ENCODE measurements at places on chromosomes 7 and 10.

DNA sequence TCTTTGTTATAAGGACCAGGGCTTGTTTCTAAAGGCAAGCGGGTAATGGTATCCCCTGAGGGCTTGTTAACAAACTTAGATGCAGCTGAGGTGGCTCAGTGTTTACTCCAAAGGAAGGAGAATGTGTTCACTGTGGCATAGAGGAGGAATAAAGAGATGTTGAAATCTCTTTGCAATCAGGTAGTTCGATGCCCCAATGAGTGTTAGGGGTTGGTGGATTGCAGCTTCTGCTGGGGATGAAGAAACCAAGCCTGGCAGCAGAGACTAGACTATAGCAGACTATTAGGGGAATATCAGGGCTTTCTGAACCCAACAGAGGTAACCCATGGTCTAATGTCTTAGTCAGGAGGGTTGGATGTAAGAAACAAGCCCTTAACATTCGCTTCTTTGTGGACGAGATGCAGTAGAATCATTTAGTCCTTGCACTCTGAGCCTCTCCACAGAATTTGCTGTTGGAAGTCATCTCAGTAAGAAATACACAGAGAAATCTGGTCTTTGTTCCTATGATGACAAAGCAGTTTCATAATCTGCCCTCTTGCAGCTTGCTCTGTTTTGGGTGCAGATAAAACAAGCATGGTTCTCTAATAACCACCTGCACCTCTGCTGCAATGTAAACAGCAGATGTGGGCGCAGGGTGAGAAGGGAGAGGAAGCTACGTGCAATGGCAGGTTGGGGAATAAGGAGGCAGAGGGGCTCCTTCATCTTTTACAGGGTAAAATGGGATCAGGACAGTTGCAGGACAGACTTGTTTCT is 108.6 kb downstream of the NRF1 start:
- DNase-seq: no peak

GRCh38 chr7:69412331-69413146 is 185.7 kb upstream of the AUTS2 start:
- DNase-seq: no peak

DNA sequence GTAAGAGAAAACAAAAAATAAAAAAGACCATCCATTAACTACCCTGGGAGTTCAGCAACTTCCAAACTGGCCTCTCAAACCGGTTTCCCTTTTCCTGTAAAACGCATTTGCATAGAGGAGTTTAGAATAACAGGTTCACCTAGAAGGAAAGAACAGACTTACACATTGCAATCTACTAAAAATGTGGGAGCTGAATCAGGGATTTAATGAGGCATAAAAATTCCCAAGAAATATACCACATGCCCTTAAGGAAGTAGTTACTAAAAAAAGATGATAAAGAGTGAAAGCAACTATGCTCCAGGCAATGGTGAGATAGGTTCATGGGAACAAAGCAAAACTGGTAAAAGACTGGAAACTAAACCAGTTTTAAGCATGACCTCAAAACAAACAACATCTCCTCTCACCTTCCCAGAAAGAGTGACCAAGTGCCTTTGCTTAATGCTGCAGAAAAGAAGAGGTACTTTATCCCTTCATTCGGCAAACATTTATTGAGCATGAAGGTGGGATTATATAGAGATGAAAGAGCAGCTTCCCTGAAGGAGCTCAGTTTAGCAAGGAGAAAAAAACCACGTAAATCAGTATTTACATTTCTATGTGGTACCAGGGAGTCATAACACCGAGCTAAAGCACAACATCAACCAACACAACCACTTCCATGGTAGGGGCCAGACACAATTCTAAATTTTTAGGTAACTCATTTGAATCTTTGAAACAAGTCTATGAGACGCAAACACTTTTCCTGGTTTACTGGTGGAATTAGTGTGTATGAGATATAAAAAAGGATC is 152.8 kb downstream of the SGMS1 start:
- DNase-seq: peak; percentile 80

GRCh38 chr10:86111902-86112545 is 254.6 kb downstream of the GRID1 start:
- no peak for DNase-seq

GRCh38 chr7:74092321-74092963 is 8.8 kb downstream of the LIMK1 start:
- DNase-seq: no peak

DNA sequence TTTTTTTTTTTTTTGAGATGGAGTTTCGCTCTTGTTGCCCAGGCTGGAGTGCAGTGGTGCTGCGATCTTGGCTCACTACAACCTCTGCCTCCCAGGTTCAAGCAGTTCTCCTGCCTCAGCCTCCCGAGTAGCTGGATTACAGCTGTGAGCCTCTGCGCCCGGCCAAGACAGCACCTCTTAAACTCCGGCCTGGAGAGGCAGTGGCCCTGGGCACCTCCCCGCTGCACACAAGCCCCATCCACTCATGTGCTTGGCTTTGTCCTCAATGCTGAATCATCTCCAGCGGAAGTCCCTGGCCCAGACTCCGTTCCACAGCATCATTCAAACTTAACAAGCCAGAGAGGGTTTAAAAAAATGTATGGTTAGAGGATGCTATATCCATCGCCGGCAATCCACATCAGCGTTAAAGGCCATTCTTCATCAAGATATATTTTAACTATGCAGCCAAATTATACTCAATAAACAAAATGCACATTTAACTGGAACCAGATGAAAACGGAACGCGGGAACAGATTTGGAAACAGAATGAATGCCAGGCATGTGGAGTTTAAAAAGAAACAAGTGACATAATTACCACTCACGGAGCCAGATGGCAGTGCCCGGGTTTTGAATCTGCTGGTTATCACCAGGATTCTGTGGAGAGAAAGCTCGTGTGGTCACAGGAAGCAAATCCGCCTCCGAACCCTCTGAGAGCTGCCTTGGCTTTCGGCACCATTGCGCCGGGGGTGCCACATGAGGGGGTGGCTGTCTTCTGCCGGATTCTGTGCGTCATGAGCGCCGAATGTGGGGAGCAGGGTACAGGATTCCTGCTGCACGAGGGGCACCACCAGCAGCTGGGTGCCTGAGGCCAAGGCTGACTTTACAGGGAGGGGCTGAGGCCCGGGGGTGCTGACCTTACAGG is 45.6 kb upstream of the CFAP46 start:
- DNase-seq: no peak

GRCh38 chr10:74433993-74434392 is 283.0 kb downstream of the ADK start:
- DNase-seq: no peak

- DNase-seq: no peak
Measured at GRCh38 chr7:30852308-30852684, 59.4 kb upstream of the AQP1 start.

- no peak for DNase-seq
Measured at GRCh38 chr7:158956805-158957509, 100.6 kb downstream of the DYNC2I1 start.

DNA sequence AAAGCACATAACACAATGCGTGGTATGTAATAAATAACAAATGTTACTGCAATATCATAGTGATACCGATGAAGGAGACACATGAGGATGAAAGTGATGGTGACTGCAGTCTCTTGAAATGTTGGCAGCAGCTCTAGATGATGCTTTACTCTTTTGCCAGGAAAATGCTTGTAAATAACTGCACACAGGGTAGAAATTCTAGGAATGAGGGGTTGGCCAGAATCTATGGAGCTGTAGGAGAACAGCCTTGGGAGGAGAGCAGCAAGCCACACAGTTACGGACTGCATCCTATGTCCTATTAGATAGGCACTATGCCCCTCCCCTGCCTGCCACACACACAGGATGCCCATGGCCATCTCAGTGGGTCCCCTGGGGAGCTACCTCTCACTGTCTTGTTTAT is 97.6 kb upstream of the GSDME start:
- DNase-seq: no peak

GRCh38 chr7:92674379-92674778 is 84.2 kb upstream of the FAM133B start:
- peak; percentile 87 for DNase-seq

DNA sequence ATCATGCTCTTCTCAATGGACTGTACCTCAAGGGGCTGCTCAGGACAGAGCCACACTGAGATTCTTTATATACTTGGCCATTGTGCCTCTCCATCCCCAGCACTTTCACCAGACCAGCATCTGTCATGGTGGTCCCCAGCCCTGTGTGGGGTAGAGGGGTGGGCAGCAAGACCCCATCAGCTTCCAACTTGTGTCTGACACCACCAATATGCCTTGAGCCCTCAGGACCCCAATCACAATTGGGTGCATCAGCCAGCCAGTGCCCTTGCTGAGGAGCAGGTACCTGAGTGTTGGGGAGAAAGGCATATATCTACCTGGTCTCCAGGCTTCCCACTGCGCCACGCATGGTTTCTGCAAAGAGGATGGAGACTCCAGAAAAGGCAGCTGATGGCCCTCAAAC is 56.3 kb downstream of the GRID1 start:
- no peak for DNase-seq

DNA sequence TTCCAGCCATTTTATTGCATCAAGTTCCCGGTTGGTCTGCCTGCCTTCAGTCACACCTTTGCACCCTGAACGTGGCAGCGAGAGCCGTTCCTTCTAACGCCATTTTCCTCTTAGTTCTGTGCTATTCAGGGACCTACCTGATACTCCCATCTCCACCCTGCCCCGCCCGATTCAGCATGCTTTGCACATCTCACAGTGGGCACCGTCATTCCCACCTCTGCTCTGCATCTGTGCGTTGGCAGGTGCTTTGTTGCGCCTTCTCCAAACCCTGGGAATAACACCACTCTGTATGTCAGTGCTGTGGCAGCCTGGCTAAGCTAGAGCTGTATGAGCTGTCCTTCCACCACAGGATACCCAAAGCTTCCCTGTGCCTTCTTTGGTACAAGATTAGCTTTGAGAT is 96.8 kb downstream of the ACTR3B start:
- no peak for DNase-seq

DNA sequence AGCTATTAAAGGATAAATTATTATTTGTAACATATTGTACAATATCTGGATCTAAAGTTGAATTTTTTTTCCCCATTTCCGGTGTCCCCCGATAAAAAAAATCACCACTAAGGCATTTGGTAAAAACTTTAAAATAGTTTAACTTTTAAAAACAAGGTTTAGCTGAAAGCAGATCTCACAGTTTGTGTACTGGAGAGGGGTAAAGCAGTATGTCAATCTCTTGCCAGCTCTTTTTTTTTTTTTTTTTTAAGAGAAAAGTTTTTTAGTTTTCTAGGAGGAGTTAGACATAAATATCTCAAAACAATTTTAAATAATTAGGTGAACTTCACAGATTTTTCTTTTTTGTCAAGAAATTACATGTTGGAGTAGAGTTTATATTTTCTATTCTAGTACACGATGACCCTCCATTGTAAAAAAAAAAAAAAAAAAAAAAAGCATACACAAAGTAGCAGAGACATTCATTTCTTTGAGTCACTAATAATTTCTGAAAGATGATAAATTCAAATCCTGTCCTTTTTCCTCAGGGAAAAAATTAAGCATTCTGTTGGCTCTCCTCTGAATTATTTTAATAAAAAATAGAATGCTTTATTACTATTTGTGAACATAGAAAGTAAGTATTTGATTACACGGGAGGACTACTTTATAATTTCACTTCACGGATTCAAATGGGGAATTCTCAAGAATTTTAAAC is 1.9 kb upstream of the HBP1 start:
- no peak for DNase-seq

DNA sequence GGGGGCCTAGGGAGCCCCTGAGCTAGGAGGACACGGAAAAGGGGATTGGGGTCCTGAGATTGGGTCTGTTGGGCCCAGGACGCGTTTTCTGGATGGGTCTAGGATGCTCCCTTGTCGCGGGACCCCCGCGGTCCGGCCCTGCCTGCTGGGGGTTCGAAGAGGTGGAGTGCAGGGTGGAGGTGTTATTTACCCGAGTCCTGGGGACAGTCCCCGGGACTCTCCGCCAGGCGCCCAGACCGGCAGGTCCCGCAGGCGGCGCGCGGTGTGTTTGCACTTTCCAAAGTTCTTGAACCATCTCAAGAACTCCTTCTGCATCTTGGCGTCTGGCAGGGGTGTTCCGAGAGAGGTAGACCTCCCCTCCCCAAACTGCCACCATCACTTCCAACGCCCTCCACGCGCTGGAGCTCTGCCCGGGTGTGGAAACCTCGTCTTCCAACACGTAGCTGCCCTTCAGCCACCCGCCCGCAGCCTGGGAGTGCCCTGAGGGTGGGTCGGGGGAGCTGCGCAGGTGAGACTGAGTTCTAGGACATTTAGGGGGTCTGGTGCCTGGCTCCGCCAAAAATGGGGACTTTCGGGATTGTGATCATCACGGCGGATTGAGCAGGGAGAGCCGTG is 569 bp downstream of the CAV1 start:
- DNase-seq: peak; percentile 57

GRCh38 chr7:27581119-27581518 is 81.6 kb downstream of the HIBADH start:
- no peak for DNase-seq

DNA sequence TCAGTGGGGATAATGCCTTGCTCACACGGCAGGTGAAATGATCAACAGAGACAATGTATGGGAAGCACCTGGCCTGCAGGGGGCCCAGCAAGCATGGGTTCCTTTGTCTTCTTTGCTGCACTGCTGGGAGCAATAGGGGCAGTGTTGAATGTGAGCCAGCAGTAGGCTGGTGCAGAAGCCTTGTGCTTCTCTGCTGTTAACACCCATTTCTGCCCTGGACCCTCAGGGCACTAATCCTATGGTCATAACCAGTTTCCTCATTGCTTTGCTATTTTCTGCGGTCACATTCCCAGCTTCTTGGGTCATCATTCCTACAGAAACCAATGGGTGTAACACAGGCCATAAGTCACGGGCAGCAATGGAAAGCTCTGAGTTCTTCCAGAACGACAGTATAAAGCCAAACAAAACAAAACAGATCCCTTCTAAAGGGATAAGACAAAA is 10.9 kb upstream of the LGI1 start:
- peak; percentile 21 for DNase-seq

DNA sequence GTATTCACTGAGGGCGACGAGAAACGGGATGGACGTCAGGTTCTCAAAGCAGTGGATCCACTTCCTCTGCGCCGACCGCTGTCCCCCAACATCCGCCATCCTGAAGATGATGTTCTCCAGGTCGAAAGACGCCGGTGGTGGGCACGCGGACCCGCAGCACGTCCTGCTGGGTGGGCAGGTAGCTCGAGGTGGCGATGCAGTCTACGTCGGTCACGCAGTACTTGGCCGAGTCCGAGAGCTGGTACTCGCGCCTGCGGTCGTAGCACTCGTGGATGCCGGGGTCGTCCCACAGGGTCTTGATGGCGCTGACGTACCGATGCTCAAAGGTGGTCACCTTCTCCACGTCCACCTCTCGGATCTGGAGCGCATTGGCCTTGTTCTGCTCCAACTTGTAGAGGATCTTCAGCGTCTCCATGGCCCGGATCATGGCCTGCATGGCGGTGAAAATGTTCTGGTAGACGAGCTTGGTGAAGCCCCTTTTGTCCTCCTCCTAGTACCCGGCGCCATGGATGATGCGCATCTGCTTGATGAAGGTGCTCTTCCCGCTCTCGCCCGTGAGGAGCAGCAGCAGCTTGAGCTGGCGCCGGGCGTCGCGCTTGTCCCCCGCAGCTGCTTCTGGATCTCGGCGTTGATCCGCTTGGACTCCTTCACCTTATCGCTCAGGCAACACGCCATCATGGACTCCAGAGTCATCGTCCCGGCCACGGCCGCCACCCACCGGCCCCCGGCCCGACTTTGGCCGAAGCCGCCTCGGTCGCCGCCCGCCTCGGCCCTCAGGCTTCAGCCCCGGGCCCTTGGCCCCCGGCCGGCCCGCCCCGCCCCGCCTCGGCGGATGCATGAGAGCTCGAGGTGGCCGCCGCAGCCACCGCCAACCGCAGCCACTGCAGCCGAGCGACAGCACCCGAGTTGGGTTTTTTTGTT is 122.9 kb upstream of the KCTD7 start:
- peak; percentile 20 for DNase-seq
